ENCODE measurements at places on chromosomes 5 and 9.

DNA sequence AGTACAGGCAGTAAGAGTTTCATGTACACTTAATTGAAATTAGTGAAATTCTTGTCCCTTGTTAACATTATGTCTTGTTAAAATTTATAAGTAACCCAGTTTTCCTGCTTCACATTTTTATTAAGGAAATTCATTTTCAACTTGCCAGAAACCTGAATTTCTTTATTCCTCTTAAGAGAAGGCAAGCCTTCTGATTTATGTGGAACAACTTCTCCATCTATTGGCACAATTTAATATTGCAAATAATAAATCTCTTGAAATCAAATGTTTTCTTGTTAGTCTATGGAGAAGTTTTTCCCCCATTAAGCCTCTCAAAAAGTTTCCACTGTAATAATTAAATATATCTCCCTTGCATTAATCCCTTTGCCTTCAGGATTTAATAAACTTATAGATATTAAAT is 33.8 kb upstream of the ACO1 start:
- no peak for DNase-seq

- no peak for DNase-seq
These were observed 64.9 kb downstream of the MARCHF3 start for GRCh38 chr5:126965487-126965886.

DNA sequence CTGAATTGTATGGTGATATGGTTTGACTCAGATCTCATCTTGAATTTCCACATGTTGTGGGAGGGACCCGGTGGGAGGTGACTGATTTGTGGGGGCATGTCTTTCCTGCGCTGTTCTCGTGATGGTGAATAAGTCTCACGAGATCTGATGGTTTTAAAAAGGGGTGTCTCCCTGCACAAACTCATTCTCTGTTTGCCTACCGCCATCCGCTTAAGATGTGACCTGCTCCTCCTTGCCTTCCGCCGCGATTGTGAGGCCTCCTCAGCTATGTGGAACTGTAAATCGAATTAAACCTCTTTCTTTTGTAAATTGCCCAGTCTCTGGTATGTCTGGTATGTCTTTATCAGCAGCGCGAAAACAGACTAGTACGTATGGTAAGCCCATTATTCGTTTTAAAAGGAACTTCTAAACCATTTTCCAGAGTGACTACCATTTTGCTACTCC is 48.7 kb downstream of the SLC36A1 start:
- DNase-seq: no peak

DNA sequence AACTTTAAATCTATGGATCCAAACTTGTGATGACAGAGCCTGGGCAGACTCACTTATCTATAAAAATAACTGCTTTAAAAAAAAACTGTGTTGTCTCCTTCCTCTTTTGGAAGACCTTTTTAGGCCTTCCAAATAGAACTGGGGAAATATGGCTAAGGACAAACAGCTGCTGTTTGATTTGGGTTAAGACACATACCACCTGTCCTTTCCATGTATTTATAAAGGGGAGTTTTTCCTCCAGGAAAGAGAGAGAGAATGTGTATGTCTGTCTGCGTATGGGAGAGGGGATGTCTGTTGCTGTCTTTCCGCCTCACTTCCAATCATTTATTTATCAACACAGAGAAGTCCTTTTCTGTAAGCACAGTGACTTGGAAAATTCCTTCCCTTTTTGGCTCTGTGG is 2.8 kb downstream of the ARHGEF37 start:
- no peak for DNase-seq

- DNase-seq: peak; percentile 36
These were observed 7.2 kb upstream of the ABLIM3 start for GRCh38 chr5:149133795-149134777.

- no peak for DNase-seq
These were observed 181.1 kb downstream of the PAPPA start for GRCh38 chr9:116334546-116335150.

GRCh38 chr5:11617080-11617479 is 287.2 kb downstream of the CTNND2 start:
- no peak for DNase-seq

DNA sequence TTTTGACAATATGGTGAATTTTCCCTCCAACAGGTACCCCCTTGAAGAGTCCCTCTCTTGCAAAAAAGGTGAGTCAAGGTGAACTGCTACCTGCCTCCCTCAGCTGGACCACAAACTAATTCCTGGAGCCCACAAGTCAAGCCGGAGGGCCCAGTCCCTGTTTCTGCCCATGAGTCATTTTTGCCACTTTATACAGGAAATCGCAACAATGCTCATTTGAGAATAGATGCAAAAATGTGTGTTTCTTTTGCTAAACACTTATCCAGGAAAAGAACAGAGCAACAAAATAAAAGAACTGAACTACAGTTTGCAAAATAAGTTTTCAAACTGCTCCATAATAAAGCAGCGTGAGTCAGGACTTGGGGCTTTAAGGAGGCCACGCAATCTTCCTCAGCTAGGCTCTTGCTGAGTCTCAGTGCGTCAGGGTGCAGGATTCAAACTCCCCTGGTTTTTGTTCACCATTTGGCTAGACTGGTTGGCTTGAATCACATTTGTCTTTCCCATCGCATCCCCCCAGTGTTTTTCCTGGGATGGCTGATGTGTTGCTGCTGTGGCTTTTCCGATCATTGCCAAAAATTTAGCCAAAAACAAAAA is 102.7 kb downstream of the GOLPH3 start:
- no peak for DNase-seq

- DNase-seq: no peak
These were observed 354.8 kb downstream of the NR2F1-AS1 start for GRCh38 chr5:93226202-93226735.

DNA sequence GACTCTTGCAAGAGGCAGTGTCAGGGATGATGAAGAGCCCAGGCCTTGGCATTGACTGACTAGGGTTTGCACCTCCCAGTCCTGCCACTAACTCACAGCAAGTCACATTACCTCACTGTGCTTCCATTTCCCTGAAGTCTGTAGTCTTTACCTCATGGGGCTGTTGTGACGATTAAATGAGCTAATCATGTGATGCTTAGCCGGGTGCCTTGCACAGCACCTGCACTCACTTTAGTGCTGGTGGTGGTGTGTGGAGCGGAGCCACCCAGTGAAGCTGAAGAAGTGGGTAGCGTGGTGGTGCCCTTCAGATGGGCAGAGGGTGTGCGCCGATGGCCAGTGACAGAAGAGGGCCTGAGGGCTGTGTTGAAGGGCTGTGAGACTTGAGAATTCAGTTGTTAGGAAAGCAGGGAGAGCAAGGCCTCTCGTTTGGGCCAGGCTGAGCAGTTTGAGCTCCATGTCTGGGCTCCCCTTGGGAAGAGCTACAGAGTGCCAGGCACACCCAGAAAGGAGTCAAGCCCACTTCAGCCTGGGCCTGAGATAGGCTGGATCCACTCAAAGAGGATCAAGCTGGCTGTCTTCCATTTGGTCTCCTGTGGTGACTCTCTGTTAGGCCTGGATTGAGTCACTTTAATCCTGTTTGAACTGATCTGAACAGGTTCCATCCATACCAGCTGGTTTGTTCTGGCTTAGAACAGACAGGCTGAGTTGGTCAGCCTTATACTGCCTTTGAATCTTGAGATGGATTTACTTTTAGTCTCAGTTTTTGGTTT is 42.5 kb downstream of the RALGPS1 start:
- DNase-seq: no peak

- DNase-seq: no peak
These were observed 150.2 kb upstream of the PHYKPL start for GRCh38 chr5:178382754-178383164.

DNA sequence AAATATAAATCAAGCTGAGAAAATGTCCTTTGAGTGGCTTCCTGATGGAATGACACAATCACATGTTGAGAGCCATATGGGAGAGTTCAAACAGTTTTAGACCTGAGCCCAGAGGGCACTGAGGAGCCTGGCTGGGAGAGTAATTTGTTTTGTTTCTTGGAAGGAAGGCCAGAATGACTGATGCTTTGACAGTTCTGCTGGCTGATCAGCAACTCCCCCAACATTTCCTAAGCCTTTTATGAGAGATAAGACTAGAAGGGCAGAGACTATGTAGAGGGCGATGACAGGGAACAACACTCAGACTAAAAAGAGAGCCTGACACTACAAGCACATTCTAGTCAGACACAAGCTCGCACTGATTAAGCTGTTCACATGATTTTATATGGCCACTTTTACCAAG is 169.2 kb downstream of the COX7C start:
- no peak for DNase-seq

DNA sequence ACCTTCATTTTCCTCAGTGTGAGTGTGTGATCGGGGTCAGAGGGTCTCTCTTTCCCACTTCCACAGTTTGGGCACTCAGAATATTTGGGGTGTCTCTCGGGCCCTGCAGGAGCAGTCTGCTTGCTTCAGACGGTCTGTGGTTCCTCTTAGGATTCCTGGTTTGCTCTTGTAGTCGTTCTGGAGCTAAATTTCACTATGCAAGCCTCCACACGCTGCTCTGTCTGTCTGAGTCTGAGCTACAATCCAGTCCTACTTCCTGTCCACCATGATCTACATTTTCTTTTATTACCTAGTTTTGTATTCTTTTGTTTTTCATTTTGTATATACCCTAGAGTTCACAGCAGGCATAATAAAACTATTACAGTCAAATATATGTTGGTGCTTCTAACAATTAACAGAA is 1967.3 kb upstream of the NUDT12 start:
- DNase-seq: no peak

DNA sequence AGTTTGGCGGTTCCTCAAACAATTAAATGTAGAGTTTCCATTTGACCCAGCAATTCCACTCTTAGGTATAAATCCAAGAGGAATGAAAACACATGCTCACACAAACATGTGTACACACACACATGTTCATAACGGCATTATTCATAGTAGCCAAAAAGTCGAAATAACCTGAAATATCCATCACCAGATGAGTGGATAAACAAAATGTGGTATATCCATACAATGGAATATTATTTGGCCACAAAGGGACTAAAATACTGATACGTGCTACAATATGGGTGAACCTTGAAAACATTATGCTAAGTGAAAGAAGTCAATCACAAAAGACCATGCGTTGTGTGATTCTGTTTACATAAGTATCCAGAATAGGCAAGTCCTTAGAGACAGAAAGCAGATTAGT is 8.7 kb downstream of the RGS3 start:
- no peak for DNase-seq

DNA sequence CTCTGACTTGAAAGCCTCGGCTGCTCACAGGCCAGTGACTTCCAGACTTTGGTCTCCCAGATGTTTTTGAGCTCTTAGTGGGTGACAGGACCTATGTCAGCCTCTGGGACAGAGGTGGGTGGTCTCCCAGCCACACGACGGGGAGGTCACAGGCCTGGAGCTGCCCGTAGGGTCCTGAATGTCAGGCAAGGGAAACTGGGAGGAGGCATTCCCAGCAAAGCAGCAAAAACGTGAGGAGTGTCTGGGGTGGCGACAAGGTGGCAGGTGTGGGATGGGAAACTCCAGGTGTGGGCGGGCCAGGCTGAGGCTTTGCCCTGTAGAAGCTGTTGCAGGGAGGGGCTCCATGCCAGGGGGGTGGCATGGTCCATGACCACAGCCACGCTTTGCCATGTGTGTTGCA is 110.5 kb downstream of the CACNA1B start:
- no peak for DNase-seq

GRCh38 chr9:129852579-129852978 is 17.3 kb downstream of the USP20 start:
- no peak for DNase-seq

DNA sequence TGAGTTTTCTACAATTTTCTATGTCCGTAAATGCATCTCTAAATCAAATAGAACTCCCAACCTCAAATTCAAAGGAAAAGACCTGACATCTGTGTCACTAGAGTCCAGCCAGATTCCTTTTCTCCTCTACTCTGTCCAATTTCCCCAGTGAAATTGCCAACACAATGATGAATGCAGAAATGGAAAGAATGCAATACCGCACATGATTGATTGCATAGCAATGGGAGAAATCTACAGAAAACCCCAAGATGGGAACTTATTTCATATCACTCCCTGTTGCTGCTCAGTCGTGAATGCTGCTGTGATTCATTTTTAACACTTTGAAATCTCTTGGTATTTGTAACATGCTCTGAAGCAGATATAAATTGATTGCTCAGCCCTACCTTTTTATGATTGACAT is 355.1 kb upstream of the TUSC1 start:
- no peak for DNase-seq

DNA sequence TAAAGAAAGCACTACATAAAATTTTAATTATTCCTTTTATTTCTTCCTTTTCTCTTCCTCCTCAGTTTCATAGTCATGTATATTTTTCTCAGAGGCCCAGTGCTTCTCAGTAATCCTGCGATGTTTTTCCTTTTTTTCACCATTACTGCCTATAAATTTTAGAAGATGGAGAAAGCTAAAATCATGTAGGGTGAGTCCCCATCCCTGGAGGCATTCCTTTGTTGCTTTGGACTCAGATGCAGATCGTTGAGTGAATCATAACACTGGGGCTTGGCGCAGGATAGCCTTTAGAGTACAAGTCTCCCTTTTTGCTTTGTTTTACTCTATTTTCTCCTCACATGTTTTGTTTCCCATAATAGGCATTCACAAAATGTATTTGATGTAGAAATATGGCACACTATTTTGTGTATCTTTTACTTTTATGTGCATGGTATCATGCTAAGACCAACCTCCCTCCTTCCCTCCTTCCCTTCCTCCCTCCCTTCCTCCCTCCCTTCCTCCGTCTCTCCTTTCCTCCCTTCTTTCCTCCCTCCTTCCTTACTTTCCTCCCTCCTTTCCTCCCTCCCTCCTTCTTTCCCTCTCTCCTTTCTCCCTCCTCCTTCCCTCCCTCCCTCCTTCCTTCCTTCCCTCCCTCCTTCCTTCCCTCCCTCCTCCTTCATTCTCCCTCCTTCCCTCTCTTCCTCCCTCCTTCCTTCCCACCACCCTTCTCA is 72.4 kb downstream of the NUDT12 start:
- no peak for DNase-seq
